ENCODE measurements at places on chromosomes 4 and X.

DNA sequence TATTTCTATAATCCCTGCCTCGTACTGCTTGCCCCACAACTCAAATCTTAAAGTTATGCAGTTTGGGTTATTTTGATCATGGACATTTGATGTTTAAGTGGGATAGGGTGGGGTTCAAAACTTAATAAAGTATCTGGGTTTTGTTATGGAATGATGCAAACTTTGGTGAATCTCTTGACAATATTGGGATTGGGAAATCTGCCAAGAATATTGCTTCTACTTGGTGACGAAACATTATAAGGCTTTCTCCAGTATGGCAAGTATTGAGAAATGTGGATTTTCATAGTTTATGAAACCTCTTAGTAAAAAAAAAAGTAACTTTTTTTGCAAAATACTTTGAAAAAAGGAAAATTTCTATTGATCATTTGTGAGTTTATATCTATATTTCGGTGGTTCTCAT lies 130.8 kb upstream of the SFRP2 start:
- DNase-seq, result no peak

DNA sequence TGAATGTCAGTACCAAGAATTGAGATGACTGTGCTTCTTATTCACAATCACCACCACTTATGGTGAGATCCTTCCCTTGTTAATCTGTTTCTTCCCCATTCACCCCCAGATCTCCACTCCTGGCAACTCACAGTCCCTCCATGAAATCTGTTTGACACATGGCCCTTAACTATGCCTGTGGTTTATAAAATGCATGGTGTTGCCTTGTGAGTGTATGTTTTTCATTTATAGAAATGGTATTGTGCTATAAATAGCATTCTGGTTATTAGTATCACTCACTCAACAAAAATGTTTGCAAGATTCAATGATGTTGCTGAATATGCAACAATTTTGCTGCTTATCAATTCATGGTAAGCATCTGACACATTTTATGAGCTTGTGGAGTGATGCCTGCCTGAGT lies 131.0 kb downstream of the PRKX start:
- DNase-seq, result no peak

- DNase-seq, result no peak
Measured at GRCh38 chr4:80367737-80368136, 32.2 kb downstream of the CFAP299 start.

- DNase-seq, result no peak
Measured at GRCh38 chr4:1459081-1459721, 53.0 kb upstream of the NKX1-1 start.

DNA sequence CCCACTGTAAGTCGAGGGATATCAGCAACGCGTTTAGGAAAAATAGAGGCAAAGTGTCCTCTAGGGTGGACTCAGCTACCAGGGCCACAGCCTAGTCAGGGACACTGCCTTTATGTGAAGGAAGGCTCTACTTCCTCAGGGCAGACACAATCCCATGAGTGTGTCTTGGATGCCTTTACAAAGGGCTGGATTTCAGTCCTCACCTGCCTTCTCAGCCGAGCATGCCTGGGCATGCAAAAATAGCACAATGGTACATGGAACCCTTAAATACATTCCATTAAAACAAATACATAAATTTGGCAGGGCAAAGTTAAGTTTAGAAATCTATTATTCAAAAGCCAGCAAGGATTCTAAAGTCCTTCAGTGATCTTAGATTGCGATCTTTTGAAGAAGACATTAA lies 51.1 kb downstream of the DMD start:
- DNase-seq, result no peak

- no peak for DNase-seq
Measured at GRCh38 chr4:70868778-70869177, 29.1 kb upstream of the GRSF1 start.

- no peak for DNase-seq
Measured at GRCh38 chr4:143358923-143359643, 22.4 kb downstream of the GAB1 start.

GRCh38 chr4:128161138-128161537 lies 100.0 kb downstream of the LARP1B start:
- no peak for DNase-seq

DNA sequence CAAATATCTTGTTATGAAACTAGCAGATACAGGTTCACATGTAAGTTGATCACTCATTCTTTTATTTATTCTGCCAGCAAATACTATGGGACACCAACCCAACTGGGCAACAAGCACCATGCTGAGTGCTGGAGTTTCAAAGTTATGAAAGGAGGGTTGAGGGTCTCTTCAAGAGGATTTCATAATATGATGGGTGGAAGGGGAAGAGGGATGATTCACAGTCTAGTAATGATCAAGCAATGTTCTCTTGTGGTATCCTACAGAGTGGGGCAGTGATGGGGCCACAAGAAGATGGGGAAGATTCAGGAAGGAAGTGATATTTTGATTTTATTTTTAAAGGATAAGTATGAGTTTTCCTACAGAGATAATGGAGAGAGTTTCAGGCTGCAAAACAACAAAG lies 46.2 kb upstream of the TXK start:
- DNase-seq, result no peak

GRCh38 chr4:152705903-152706302 lies 26.1 kb upstream of the TMEM154 start:
- no peak for DNase-seq

- no peak for DNase-seq
Measured at GRCh38 chr4:146550161-146550560, 28.4 kb upstream of the SLC10A7 start.

DNA sequence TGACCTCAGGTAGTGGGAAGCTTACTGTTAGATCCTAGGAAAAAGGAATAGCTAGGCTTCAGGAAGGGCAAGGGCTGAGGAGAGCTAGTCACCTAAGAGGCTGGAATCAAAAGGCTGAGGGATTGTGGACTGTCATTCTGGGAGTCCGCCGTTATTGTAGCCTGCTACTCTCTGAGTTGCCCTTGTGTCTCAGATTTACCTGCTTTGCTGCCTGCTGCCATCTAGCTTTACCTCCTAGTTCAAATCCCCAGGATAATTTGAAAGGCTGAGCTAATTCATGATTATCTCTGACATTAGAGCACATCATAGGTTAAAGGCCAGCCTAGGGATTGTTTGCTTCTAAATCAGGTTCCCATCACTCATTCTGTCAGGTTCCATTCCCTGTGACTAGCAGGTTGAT lies 120.2 kb downstream of the FHIP1A start:
- no peak for DNase-seq

GRCh38 chr4:121283319-121283718 lies 97.5 kb downstream of the QRFPR start:
- no peak for DNase-seq

DNA sequence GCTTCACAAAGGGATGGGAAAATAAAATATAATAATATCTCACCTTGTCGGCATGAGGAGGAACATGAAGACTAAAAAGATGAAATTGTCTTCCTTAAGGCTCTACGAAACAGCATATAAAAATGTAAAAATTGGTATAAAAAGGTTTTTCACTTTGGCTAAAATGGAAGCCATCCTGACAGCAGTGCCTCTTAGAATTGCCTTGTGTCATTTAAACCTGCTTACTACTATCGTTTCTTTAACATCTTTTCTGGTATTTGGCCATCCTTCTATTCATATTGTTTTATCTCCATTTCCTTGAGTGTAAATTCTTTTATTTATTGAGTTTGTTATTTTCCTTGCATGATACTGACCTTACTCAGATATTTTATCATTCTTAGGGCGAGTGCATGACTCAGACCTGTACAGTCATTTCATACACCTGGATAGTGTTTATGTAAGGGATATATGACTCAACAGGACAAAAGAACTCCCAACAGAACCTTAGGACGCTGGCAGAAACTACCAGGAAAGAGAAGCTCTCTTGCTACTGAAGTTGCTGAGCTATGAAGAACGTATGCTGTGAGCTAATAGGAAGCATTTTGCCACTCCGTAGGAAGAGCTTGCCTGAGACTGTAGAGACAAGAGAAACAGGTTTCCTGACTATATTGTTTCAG lies 5.8 kb upstream of the CDKN2AIP start:
- no peak for DNase-seq

GRCh38 chr4:133151691-133152329 lies 2.7 kb downstream of the PCDH10 start:
- no peak for DNase-seq

- no peak for DNase-seq
Measured at GRCh38 chr4:6892190-6892908, 17.3 kb upstream of the TBC1D14 start.

DNA sequence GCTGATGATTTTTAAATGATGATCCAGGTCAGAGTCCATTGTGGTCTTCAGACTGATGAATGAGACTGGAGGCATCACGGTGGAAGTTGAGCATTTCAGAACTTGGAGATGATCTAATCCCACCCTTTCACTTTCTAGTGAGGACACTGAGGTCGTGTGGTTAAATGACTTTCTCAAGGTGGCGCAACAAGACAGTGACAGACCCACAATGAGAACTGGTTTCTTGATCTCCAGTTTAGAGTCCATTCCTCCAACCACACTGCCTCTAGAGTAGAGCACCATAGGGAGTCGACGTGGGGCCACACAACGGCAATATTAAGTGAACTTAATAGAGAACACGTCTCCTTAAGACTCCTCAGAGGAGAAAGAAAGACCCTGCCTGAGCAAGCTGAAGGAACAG lies 381.0 kb downstream of the UNC5C start:
- no peak for DNase-seq

GRCh38 chrX:123525123-123525725 lies 207.6 kb downstream of the THOC2 start:
- DNase-seq, result no peak

DNA sequence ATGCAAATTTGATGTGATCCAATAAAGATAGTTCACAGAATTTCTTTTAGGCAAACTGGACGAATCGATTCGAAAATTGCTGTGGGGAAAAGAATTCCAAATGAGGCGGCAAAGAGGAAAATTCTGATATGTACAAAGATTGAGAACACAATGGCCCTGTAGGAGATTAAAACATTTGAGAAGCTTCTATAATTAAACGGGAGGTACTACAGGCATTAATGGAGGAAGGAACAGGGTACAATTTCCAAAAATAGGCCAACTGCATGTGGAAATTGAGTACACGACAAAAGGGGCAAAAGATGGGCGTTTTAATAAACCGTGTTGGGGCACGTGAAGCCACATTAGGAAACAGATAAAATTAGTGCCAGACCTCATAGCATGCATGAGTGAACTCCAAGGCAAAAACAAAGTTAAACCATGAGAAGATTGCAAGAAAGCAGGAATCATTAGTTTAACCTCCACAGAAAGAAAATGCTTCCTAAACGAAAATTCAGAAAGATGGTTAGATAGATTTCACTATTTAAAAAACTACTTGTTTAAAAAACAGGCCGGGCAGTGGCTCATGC lies 68.4 kb downstream of the DHRSX start:
- DNase-seq, result no peak

- DNase-seq, result no peak
Measured at GRCh38 chrX:140548985-140549384, 44.1 kb upstream of the SOX3 start.

DNA sequence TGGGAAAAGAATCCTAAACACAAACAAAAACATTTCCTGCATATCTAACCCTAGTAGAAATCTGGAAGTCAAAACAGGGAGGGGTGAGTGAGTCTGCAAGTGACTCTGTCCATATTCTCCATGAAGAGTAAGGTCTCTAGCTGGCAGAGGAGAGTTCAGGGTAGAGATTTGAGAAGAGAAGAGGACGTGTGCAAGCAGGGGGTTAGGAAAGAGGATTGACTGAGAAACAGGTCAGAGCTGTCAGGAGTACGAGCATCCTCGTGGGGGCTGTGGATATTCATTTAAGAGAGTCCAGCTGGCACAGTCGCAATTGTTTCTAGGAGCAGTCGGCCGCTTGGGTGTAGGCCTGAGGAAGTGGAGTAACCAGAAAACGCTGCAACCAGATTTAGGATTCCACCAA lies 27.9 kb downstream of the PROM1 start:
- no peak for DNase-seq

- DNase-seq, result no peak
Measured at GRCh38 chrX:4043951-4044350, 330.5 kb upstream of the PRKX start.

DNA sequence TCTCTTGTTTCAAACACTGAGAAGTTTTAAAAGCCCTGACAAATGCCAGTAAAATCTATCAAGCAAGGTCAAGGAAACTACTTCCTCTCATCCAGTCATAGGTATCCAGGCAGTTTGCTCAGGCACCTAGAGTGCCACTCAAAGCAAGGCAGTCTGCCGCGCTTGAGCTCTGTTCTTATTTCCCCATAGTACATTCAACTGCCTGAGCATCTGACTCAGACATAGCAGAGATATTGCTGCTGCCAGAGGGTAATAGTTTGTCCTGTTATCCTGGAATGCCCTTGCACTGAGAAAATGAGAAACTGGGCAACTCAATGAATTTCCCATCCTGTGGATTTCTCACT lies 16.1 kb upstream of the ATP8A1 start:
- no peak for DNase-seq

DNA sequence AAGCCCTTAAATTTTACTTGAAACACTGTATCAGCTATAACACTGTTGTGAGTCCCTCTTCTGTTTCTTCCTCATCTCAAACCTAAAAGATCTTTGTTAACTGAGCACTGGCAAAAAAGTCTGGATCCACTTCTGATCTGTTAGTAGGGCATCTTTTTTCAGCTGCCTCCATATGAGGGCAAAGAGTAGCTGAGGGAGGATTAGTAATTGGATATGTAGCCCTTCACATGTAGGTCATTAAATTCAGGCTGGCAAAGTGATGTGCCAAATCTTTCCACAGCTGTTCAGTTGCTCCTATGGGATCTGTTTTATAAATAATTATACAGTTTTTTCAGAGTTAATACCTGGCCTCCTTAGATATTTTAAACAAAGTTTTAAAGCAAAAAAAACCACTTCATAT lies 1.1 kb upstream of the TRMT10A start:
- no peak for DNase-seq

- DNase-seq, result no peak
Measured at GRCh38 chr4:150211799-150212445, 133.7 kb downstream of the DCLK2 start.

All from activated gamma-delta T cell treated with anti-CD3 and anti-CD28 coated beads, Interleukin-2, amount 50 U/mL, for 16 hours (primary cell).